Muscle of arm (tissue), 14 donors: ENCODE measurements at places on chromosomes 3 and 15.

GRCh38 chr3:108345492-108346205 is 49.3 kb downstream of the HHLA2 start:
- DNase-seq, result no peak

GRCh38 chr3:99504258-99504657 is 134.1 kb upstream of the COL8A1 start:
- no peak for DNase-seq

DNA sequence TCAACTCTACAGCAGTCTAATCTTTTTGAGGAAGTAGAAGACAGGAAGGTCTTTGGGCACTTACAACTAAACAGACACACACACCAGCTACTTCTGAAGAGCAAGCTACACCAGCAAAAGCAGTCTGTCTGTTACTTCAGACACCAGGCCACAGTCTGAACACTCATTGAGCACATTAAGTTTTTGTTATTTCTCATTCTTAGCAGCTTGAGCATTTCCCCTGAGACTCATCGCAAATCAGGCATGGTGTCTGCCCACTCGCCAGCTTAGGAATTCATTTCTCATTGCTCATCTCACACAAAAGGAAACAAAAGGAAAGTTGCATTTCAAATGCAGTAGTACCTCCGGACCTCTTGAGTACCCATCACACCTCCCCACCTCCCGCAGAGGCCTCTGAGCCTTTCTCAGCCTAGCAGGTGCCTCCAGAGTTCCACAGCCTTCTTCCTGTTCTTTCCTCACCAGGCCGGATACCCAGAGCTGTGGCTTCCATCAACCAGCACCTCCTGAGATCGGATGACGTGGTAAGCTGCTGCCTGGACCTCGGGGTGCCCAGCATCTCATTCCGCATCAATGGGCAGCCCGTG is 302.0 kb downstream of the RYR3 start:
- DNase-seq, result no peak

GRCh38 chr3:35864871-35865270 is 225.5 kb downstream of the ARPP21 start:
- DNase-seq, result no peak

GRCh38 chr3:153001210-153002078 is 160.6 kb upstream of the RAP2B start:
- no peak for DNase-seq

- DNase-seq, result no peak
Measured at GRCh38 chr3:103126115-103126514, 691.3 kb downstream of the ZPLD1 start.

GRCh38 chr15:83813682-83814081 is 159.8 kb downstream of the ADAMTSL3 start:
- no peak for DNase-seq

DNA sequence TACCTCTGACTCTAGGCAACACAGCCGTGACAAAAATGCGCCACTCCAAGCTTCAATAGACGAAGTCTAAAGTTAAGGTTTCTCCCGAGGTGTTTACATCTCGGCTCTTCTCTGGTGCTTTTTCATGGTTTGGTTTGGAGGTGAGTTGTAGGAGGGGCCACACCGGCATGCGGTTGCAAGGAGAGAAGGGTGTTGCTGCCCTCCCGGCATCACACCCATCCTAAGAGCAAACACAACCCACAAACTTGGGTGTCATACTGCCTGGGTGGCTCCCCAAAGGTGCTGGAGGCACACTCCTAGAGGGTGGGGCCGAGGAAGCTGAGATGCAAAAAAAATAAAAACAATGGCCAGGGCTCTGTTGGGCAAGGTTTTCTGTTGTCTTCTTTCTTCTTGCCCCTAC is 225.2 kb upstream of the ICE2 start:
- DNase-seq, result no peak
